ENCODE measurements at places on chromosomes 5 and 9. TPM values are rescaled to one million over a fixed set of nuclear protein-coding genes. Genes with fewer than 3 reads are reported as not detected.

ZNF883 gene
- total RNA-seq: 25.4 TPM

ADAMTS13 gene
- total RNA-seq: 2.9 TPM

SV2C gene
- 9.3 TPM for total RNA-seq

CLK4 gene
- 92.5 TPM for total RNA-seq

BNC2 gene
- 5.2 TPM for total RNA-seq

CER1 gene
- total RNA-seq: 1.2 TPM
